ENCODE measurements at places on chromosomes 3 and 15.

GRCh38 chr3:48514431-48515227 is 10.7 kb upstream of the SHISA5 start:
- DNase-seq = no peak

GRCh38 chr3:36380221-36381031 is at the start of gene STAC:
TSS of gene STAC (plus strand) at chr3:36380504. CDS start at chr3:36380644, 140 bp downstream.
- DNase-seq = no peak

GRCh38 chr3:141941093-141941492 is 64.7 kb downstream of the ATP1B3 start:
- no peak for DNase-seq

- DNase-seq = no peak
These were observed 337.4 kb upstream of the TPRG1 start for GRCh38 chr3:188834349-188834748.

GRCh38 chr3:111667621-111668239 is 72.6 kb upstream of the ZBED2 start:
- DNase-seq = no peak

- DNase-seq = peak; percentile 40
These were observed 54.0 kb downstream of the KCNH8 start for GRCh38 chr3:19202303-19202702.

DNA sequence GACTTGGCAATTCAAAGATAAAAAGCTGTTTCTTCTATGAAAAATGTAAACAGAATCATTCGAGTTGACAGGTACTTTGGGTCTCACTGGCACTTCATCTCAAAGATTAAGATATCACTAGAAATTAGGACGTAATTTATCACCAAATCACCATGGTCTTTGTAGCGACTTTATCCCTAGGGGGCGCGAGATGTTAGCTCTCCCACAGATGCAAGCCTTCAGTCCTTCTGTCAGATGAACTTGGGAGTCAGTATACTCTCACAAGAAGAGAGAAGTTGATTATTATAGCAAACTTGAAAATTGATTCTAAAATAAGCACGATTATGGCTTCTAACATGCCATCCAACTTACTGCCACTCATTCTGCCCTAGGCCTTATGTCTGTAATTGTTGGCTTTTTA is 150.3 kb downstream of the ALCAM start:
- DNase-seq = no peak

DNA sequence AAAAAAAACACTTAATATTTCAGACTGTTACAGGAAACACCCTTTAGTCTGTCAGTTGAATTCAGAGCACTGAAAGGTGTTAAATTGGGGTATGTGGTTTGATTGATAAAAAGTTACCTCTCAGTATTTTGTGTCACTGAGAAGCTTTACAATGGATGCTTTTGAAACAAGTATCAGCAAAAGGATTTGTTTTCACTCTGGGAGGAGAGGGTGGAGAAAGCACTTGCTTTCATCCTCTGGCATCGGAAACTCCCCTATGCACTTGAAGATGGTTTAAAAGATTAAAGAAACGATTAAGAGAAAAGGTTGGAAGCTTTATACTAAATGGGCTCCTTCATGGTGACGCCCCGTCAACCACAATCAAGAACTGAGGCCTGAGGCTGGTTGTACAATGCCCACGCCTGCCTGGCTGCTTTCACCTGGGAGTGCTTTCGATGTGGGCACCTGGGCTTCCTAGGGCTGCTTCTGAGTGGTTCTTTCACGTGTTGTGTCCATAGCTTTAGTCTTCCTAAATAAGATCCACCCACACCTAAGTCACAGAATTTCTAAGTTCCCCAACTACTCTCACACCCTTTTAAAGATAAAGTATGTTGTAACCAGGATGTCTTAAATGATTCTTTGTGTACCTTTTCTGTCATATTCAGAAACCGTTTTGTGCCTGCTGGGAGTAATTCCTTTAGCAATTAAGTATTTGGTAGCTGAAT is 17.9 kb downstream of the TMEM43 start:
- no peak for DNase-seq

DNA sequence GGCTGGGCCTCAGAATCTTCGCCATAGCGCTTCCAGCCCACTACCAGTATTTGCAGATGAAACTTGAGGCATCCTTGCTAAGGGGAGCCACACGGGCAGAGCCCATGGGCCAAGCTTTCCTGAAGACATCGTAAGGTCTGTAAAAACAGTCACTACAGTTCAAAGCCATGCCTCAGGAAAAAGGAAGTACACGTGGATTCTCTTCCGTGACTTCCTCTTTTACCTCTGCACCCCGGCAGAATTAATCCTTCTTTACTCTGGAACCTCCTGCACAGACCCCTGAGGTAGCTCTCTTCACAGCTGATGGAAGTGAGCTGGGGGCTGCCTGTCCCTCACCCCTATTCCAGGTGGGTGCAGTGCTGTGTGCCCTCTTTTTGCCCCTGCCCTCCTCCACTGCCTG is 129.2 kb downstream of the CHDH start:
- no peak for DNase-seq

- DNase-seq = no peak
These were observed 71.8 kb downstream of the DTWD1 start for GRCh38 chr15:49692514-49693090.

DNA sequence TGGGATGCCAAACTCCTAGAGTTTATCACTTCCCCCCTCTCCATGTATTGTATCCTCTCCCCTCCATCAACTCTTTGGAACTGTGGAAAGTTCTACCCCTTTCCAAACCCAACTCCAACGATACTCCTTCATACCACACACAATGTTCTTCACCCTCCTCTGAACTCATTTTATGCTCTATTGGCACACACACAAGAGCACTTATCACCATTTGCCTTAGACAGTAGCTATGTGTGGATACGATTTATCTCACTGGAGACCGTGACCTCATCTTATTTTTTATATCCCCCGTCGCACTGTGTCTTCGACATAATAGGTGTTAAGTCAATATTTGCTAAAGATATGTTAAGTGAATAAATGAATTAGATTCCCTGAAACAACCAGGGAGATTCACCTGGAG is 316.5 kb upstream of the PROK2 start:
- DNase-seq = no peak

GRCh38 chr3:172918568-172919296 is 168.2 kb downstream of the ECT2 start:
- DNase-seq = no peak

DNA sequence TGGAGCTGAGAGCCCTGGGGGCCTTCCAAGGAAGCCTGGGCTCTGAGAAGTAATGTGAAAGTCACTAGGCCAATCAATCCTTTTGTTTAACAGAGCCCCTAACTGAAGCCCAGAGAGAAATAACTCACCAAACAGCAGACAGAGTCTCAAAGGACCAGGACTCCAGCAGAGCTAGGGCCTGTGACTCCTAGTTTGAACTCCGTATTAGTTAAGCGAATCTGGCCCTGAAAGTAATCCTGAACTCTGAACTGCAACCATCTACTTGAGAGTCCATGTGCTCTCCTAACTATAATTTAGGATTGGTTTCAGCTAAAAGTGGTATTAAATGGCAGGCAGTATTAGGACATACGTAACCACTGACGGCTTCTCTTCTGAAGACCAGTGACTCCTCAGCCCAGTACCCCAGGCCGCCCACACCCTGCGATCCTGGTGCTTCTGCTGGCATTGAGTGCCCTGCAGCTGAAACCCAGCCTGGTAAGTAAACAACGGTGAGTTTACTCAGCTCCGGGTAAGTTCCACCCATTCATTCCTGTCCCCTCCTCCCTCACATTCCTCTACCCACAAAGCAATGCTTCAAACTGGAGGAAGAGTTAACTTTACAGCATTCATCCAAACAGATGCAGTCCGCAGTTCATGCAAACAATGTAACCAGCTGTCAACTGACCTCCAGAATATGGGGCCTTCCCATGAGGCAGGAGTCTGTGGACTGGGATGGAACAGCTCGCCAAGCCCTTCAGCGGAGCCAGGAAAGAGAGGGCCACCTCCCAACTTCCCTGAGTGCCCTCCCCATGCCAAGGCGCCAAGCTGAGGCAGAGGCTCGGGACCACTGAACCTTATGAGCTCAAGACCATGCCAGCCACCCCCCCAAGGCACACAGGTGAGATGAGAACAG is 7.3 kb downstream of the MYO5C start:
- DNase-seq = no peak

GRCh38 chr3:127418560-127419147 is 130.8 kb upstream of the PRR20G start:
- no peak for DNase-seq

GRCh38 chr3:120263792-120264191 is 21.2 kb downstream of the GPR156 start:
- DNase-seq = no peak

DNA sequence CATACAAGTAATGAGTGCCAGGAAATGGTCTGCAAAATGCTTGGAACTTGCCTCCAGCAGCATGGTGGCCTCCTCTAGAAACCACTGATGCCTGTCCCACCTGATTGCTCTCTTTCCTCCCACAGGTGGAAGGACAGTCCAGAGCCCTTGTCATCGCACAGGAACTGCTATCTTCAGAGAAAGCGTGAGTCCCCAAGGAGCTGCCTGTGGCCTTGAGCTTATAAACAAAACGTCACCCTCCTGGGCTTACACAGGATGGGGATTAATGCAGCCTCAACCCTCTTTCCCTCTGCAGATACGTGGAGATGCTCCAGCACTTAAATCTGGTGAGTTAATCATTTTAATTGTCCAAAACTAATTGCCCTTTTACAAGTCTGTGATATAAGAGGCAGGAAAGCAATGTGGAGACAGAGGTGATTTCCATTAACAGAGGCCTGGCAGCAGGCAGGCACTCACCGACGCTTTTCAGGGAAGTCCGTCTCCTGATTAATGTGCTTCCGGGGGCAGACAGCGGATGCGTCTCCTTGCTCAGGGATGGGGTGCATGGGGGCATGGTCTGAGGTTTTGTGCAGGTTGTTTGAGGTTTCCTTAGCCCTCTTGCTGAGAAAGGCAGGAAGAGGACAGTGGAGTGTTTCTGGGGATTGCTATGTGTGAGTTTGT is 61.8 kb downstream of the FGD5 start:
- no peak for DNase-seq

- DNase-seq = no peak
These were observed 1242.5 kb upstream of the GBE1 start for GRCh38 chr3:83003917-83004316.

DNA sequence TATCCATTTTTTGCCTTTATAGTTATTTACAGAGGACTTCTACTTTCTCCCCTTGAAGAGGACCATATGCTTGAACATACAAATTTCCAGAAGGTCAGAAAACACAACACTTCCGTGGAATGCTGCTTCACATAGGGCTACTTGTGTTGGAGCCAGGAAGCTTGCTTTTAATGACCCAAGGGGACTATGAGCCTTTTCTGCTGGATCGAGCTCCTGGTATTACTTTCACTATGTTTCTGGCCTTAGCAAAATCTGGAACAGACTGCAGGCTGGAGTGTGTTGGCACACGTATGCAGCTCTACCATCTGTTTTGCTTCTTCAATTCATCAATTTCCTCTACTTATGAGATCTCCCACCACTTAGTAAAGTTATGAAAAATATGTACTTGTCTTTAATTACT is 69.3 kb upstream of the CBLB start:
- DNase-seq = no peak

DNA sequence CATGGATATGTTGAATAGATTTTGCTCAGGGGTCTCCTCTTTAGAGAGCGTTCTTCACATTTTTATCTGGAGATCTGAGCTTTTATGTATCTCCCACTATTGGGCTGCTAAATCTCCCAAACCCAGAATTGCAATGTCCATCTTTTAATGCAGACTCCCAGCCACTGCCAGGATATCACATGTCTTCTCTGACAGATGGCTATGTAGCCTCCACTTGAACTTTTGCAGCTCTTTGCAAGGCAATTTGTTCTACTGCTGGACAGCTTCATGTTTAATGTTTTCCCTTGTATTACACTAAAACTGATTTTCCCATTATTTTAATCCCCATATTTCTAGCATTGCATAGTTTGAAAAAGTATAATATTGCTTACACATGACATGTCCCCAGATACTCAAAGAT is 177.2 kb downstream of the LPP start:
- DNase-seq = no peak

- no peak for DNase-seq
These were observed 43.6 kb downstream of the DNAH12 start for GRCh38 chr3:57500506-57500905.

- no peak for DNase-seq
These were observed 19.6 kb downstream of the LRRFIP2 start for GRCh38 chr3:37154668-37155314.

DNA sequence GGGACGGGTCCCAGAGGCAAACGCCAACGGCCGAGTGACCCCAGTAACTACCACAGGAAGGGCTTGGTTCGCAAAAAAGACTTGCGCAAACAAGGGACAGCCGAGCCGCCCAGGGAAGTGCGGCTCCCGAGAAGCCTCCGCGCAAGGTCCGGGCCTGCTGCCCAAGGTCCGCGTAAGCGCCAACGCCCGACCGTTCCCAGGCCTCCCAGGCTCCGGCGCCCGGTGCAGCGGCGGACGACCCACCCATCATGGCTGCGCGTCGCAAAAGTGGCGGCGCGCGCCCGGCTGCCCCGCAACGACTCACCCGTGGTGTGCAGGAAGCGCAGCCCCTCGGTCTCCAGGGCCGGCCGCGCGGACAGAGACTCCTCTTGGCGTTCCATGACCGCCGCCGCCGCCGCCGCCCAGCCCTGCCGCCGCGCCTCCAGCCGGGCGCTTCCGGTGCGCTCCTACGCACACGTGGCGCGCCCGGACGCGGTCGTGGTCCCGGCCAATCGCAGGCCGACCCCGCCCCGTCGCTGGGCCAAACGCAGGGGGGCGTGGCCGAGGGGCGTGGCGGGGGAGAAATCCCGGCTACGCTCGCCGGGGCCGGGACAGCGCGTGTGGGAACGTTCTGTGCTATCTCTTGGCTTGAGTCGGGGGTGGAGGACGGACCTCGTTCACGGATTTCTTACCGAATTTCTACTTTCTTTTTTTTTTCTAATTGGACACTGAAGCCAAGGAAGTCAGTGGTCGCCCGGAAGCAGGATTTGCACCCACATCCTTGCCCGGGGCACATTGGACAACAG is at the start of gene SELENOS:
SELENOS (minus strand) TSS at position 448 of the 785 bp plus-strand sequence; CDS start at position 380, 68 bp downstream.
- DNase-seq = peak; percentile 67

- no peak for DNase-seq
These were observed 12.2 kb upstream of the IQCF5 start for GRCh38 chr3:51887620-51888019.

GRCh38 chr3:34239875-34240274 is 441.4 kb downstream of the PDCD6IP start:
- DNase-seq = no peak

DNA sequence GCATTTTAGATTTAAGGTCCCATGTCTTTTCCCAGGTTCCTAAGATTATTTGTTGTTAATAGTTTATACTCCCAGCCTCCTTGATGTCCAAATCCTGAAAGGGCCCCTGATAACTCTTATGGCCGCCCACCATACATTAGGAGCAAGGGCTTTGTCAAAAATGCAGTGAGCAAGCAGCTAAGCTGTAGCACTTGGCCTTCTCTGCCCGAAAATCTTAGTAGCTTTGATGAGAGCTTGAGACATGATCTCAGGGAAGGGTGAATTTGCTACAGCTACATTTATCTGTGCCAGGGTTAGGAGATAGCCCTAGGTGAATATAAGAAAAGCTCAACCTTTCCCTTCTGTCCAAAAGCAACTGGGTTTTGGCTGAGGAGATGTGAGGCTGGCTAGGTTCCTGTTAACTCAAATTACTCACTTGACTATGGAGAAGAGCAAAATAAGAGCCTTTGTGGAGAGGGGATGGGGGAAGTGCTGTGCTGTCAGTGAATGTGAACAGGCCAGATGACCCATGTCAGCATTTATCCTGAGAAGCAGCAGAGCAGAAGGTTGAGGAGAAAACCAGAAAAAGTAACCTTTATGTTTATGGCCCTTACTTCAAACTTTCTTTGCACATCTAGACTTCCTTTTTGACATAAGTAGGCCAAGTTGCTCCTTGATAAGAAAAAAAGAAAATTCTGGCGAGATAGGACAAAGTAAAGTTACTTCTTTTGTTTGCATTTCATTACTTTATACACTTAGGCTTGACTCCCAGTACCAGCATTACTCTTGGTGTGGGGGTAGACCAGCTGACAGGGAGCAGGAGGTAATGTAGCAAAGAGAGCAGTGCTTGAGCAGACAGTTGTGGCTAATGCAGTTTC is 21.1 kb downstream of the MAPK6 start:
- DNase-seq = no peak
